Hippocampal formation (tissue), 2 donors: ENCODE measurements at places on chromosomes 5 and 9.

GRCh38 chr9:134386951-134387831, 60.9 kb downstream of the RXRA start:
- DNase-seq, result no peak

- DNase-seq, result no peak
These were observed 330.5 kb upstream of the IRX4 start for GRCh38 chr5:2213121-2213730.

GRCh38 chr5:134133995-134134541, 19.6 kb downstream of the TCF7 start:
- no peak for DNase-seq

DNA sequence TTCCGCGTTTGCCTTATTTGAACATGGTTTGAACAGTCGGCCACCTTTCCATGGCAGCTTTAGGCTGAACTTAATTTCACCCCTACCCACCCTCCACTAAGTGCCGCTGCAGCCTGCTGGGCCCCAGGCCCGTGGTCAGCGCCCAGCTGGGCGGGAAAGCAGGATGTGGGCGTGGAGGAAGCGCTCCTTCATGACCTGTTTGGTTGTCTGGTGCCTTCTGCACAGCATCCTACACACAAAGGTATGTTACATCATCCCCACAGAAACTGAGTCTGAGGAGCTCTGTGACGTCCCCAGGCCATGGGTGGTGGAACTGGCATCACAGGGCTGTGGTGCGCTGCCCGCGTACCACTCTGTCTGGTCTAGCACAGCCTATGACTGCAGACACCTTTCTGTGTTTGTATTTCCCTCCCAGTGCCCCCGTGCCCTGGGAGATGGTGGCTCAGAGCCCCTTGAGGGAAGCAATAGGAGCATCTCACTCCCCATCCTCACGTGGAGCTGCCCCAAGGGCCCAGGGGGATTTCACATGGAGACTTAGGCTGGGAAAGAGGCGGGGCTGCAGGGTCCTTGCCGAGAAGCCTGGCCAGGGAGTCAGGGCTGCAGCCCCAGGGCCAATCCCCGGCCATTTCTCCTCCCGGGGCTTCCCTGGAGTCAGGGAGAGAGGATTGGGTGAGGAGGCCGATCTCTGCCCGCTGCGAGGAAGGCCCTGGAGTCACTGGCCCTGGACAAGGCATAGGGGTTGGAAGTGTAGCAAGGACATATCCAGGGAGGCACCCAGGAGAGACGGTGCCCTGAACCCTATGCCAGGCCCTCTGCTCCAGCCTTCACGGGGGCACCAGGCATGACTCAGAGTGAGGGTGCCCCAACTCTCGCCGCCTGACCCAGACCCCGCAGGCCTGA, 37.5 kb upstream of the SUSD3 start:
- no peak for DNase-seq
